ENCODE measurements at places on chromosomes 16 and 17.

DNA sequence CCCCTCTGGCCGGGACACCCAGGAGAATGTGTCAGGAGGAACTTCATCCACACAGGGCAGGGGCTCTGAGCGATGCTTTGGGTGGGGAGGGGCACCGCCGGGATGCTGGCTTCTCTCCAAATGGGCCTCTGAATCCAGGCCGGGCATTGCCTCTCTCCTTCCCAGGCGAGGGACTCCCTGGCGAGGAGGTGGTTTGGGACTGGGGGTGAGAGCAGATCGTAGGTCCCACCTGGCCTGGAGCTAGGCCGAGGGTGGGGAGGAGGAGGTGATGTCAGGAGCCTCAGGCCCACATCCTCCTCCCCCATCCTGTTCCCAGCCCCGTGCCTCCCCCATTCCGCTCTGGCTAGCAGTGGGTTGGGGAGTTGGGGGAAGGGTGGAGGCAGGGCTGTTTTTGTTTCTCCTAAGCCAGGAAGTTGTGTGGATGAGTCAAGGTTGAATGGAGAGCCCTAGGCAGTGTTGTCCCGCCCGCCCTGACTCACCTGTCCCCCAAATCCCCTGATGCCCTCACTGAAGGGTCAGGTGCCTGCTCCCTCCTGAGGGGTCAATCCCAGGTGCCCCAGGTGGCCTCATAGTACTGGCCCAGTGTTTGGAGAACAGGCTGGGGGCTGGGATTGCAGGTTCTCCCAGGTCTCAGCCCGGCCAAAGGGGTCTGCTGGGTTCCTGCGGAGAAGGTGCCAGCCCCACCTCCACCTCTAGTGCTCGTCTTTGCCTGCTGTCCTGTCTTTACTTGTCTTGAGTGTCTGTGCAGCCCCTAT is 2.8 kb downstream of the GRB7 start:
- DNase-seq = no peak

DNA sequence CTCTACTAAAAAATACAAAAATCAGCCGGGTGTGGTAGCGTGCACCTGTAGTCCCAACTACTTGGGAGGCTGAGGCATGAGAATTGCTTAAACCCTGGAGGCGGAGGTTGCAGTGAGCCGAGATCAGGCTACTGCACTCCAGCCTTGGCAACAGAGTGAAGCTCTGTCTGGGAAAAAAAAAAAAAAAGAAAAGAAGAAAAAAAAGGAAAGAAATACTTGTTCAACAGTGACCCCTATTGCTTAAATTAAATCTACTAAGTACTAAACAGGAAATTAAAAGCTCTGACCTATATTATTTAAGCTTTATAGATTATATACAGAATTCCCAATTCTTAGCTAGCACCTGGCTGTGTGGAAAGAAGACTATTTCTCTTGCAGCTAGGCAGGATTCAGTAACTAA is 48.9 kb downstream of the FBXL20 start:
- DNase-seq = no peak

- peak; percentile 88 for DNase-seq
Observed at GRCh38 chr16:74695450-74696422, 4.9 kb downstream of the MLKL start.

DNA sequence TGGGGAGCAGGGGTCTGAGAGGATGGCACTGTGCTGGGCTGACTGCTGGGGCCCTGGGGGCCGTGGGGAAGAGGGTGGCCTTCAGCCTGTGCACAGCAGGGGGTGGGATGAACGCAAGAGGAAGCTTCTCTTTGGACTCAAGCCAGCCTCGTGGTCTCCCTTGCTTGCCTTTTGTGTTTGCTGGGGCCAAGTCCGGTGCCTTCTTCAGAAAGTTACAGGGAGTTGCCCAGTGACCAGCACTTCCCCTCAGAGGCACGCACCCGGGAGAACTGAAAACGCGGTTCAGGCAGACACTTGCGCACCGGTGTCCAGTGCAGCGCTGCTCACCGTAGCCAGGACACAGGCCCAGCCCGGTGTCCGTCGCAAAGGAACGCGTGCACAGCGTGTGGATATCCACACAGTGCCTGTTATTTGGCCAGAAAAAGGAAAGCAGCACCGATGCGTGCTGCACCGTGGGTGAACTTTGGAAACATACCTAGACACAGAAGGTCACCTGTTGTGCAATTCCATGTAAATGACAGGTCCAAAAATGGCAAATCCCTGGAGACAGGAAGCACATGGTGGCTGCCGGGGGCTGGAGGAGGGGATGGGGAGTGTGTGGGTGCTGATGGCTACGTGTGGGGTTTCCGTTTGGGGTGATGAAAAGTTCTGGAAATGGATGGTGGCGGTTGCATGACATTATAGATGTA is 29.4 kb upstream of the NUDT16L1 start:
- no peak for DNase-seq

DNA sequence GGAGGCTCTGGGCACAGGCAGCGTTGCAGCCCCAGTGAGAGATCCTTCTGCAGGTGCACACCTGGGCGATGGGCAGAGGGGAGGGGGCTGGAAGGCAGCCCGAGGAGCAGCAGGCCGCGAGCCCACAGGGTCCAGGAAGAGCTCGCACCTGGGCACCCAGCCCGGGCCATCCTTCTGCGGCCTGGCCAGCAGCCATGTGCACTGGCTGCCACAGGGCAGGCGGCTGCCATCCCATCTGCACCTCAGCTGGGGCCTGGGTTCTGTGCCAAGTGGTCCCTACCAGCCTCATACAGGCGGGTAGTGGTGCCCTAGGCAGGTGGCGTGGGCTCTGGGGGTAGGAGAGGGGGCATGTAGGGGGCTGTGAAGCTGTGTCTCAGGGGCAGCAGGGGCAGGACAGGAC is 197.2 kb downstream of the RBFOX3 start:
- no peak for DNase-seq

GRCh38 chr17:44448412-44448811 is 54.8 kb downstream of the GPATCH8 start:
- DNase-seq = no peak

DNA sequence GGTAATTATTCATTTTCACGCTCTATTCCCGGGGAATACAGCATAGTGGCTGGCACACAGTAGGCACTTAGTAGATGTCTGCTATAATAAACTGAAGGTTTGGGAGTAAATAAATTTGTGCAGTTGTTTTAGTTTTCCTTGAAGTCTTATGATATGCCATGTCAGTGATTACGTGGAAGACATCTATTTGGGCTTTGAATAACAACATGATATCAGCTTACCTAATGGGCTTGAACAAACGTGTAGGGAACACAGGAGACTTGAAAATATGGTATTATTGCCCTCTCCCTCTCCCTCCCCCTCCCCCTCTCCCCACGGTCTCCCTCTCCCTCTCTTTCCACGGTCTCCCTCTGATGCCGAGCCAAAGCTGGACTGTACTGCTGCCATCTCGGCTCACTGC is 36.3 kb upstream of the NETO2 start:
- DNase-seq = no peak

GRCh38 chr17:50059759-50060273 is 3.9 kb downstream of the ITGA3 start:
- no peak for DNase-seq

- DNase-seq = no peak
Observed at GRCh38 chr16:56883586-56883985, 18.6 kb downstream of the SLC12A3 start.

- DNase-seq = no peak
Observed at GRCh38 chr17:22454070-22454999, 762.0 kb downstream of the KCNJ18 start.

DNA sequence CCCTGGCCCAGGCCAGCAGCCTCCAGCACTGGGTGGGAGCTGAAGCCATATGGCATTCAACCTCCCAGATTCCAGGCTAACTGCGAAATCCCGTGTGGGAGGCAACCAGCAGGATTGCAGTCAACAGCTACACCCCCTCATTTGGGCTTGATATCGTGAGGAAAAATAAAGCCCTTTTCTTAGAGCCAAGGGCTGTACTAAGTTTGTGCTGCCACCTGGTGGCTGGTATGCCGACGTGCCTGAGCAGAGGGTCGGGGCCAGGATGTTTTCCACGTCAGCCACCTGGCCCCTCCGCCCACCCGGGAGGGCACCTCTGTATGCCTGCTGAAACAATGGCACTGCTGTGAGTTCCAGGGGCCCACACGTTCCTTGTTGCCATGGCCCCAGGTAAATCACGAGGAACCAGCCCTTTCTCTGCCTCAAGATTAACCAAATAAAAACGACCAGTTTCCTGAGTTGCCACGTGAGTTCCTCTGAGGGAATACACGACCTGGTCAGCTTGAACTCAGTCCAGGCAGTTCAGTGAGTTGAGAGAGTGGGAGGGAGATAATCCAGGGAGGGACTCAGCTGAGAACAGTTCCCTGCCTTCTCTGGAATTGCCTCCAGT is 9.0 kb downstream of the TMEM98 start:
- peak; percentile 44 for DNase-seq

GRCh38 chr17:39196808-39197291 is 619 bp downstream of the CACNB1 start:
- no peak for DNase-seq

DNA sequence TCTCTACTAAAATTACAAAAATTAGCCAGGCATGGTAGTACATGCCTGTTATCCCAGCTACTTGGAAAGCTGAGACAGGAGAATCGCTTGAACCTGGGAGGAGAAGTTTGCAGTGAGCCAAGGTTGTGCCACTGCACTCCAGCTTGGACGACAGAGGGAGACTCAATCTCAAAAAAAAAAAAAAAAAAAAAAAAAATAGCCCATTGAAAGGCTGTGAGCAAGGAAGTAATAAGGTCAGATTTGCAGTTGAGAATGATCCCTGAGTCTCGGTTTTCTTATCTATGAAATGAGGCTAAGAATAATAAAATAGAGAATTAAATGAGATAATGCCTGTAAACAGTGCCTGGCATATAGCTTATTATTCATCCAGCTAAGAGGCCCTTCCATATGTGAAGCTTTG is 1.3 kb upstream of the PDK2 start:
- no peak for DNase-seq

DNA sequence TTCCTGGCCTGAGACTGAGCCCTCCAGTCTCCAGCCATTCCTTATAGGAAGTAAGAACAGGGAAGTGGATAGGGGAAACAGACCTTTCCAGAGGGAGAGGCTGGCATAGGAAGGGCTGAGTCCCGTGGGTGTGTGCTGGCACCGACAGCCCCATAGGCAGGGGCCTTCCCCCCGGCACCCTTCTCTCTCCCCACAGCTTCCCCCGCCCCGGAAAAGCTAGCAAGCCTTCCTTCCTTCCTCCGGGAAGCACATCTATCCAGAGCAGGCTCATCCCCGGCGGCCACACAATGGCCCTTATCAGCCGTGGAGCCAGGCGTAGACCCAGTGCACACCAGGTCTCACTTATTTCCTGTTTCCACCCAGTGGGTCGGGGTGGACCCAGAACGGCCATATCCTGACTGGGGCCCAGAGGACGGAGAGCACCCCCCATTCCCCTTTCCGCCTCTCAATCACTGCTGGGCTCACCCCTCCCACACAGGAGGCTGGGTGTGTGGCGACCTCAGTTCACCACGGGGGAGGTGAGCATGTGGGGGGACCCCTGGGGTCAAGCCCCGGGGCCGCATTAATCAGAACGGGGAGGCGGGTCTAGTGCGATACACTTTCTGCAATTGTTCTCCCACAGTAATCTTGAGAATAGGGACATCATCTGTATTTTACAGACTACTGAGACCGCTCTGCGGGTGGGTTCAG is 950 bp upstream of the MYO1C start:
- DNase-seq = no peak

DNA sequence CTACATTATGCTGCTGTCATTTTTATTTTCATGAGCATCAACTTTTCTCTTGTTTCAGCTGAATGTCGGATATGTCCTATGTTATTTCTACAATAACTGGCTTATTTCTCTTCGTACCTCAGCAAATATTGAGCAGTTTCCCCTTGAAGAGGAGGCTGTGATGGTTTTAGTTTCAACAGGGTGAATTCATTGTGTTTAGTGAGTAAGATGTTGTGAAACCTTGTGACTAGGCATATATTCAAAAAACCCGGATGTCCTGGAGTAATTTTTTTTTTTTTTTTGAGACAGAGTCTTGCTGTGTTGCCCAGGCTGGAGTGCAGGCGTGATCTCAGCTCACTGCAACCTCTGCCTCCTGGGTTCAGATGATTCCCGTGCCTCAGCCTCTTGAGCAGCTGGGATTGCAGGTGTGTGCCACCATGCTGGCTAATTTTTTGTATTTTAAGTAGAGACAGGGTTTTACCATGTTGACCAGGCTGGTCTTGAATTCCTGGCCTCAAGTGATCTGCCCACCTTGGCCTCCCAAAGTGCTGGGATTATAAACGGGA is 11.1 kb downstream of the CPD start:
- no peak for DNase-seq

- DNase-seq = no peak
Observed at GRCh38 chr17:28953444-28954118, 2.3 kb upstream of the PHF12 start.

DNA sequence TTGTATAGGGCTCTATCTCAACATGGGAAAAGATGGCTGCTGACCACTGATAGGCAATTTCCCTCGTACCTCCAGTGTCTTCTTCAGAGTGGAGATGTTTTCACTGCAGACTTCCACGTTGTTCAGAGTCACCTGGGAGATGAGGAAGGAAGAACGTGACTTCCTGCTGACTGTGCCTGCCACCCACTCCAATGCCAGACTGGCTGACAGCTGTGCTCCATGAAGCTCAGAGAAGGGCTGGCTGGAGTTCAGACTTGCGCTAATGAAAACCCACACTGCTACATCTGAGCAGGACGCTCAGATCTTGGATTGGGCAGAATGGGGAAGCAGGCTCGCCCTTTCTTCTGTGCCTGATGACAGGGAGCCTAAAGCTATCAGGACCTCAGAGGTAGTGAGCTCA is 33.1 kb downstream of the COG4 start:
- no peak for DNase-seq

DNA sequence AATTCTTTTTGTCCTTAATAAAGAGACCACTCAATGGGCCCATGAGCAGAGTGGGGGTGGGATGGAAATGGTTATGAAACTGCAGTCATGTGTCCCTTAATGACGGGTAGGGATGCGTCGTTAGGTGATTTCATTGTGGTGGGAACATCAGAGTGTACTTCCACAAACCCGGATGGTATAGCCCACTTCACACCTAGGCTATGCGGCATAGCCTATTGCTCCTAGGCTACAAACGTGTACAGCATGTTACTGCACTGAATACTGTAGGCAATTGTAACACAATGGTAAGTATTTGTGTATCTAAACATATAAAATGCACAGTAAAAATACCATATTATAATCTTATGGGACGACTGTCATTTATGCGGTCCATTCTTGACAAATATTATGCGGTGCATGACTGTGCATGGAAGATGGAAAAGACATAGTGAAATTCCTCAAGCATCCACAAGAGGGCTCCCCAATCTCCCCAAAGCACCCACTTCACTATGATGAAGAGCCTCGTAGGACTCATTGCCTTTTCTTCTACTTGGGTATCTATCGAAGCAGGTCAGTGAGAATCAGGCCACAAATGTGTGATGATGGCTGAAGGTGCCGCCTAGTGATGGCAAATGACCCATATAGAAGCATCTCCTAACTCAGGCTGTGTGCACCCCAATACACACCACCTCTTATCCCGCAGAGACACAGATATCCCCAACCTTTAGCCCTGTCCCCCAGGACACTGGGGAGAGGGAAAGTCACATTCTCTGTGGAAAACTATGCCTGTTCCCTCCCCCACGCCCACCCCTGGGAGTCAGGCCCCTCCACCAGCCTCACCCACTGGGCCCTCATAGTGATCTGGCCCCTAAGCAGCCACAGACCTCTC is 43.5 kb downstream of the TBX21 start:
- no peak for DNase-seq

- DNase-seq = peak; percentile 3
Observed at GRCh38 chr17:77657839-77658238, 300.7 kb upstream of the TNRC6C start.

- DNase-seq = no peak
Observed at GRCh38 chr16:25052530-25052929, 37.4 kb upstream of the ARHGAP17 start.
